ENCODE measurements at places on chromosomes 16 and 17. TPM values are rescaled to one million over a fixed set of nuclear protein-coding genes. Genes with fewer than 3 reads are reported as not detected.

GRCh38 chr16:17466876-17467275 lies 3.9 kb downstream of the XYLT1 start:
- DNase-seq = no peak

Gene EFNB3
- total RNA-seq = 0.32 TPM

GRCh38 chr17:34499576-34499975 lies 79.8 kb upstream of the TMEM132E start:
- DNase-seq = no peak

Gene KCNJ12
- 0.83 TPM for total RNA-seq

GRCh38 chr17:57678393-57678792 lies 66.7 kb downstream of the CCDC182 start:
- DNase-seq = no peak

GRCh38 chr17:20784100-20784665 lies 204.7 kb downstream of the CDRT15L2 start:
- no peak for DNase-seq

DNA sequence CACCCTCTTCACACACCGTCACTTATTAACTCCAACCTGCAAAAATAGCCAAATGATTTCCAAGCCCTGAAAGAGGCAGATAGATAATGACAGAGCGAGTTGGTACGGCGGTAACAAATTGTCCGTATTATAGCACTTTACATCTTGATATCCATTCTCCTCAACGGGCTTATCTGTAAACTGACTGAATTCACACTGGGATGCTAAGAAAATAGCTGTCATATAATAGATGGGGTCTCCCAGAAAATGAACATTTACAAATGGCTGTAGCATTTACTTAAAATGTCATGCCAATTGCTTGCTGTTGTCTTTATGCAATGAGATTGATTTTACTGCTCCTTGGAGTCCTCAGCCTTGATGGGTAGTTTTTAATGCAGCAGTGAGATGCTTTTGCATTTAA lies 225.8 kb upstream of the SDK2 start:
- no peak for DNase-seq

- DNase-seq = no peak
These were observed 15.7 kb upstream of the NOG start for GRCh38 chr17:56577843-56578204.

Gene SLX1B
- total RNA-seq = 2.5 TPM

- no peak for DNase-seq
These were observed 952 bp downstream of the BMERB1 start for GRCh38 chr16:15435216-15435864.

DNA sequence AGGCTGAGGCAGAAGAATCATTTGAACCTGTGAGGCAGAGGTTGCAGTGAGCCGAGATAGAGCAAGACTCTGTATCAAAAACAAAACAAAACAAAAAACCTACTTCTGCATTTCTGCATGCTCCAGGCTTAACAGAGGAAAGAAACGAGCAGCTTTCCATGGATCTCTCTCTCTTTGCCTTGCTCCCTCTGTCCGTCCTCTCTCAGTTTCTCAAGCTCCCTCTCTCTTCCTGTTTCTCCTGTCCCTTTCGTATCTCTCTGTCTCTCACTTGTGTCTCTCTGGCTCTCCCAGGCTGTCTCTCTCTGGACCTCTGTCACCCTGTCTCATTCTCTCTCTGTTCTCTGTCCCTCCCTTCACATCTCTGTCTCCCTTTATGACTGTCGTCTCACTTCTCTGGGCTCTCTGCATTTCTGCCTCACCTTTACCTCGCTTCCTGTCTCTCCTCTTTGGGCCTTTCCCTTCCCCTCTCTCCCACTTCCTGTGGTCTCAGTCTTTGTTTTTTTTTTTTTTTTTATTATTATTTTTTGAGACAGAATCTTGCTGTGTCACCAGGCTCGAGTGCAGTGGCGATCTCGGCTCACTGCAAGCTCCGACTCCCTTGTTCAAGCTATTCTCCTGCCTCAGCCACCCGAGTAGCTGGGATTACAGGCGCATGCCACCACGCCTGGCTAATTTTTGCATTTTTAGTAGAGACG lies 4.1 kb upstream of the PITPNA start:
- no peak for DNase-seq

Gene MGRN1
- 40.3 TPM for total RNA-seq

GRCh38 chr16:23294260-23294659 lies 7.8 kb upstream of the SCNN1B start:
- no peak for DNase-seq

Gene CCL16
- total RNA-seq = not detected

Gene KRTAP9-4
- not detected for total RNA-seq

DNA sequence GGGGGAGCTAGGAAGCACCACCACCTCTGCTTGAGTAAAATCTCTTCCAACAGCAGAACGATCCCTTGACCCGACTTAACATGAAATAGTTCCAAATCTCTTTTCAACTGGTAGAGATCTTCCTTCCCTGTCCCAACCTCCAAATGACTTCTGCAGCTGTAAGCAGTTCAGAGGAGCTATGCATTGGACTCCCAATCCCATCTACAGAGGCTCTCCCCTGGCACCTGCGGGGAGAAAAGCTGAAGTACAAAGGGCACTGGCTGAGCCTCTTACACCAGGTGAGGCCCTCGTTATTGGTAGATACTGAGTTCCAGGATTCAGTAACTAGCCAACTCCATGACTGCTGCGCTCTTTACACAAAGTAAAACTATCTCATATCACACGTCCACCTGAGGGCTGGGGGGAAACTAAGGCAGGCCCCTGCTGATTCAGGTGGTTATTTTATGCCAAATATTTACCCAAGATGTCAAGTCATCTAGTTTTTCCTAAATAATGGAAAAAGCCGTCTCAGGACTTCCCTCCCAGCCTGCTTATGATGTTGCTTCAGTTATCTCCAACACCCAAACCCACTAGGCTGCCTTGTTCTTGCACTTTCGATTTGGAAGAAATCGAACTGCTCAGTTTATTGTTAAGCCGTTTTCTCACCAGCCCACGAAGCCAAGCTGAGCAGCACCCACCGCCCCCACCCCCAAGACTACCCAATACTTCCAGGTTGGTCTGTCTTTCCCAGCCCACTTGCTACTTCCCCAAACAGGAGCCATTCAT lies 3.2 kb downstream of the ACTG1 start:
- no peak for DNase-seq

Gene PPM1E
- total RNA-seq = 0.42 TPM
